ENCODE measurements at places on chromosomes 7 and 10.

GRCh38 chr7:149432121-149432691 lies 28.7 kb downstream of the ZNF777 start:
- DNase-seq, result no peak

- DNase-seq, result no peak
Measured at GRCh38 chr10:79331709-79332108, 15.6 kb upstream of the PPIF start.

GRCh38 chr7:922334-923107 lies 32.0 kb downstream of the ADAP1 start:
- DNase-seq, result no peak

GRCh38 chr10:123287594-123288247 lies 133.5 kb downstream of the BUB3 start:
- DNase-seq, result no peak

- DNase-seq, result no peak
Measured at GRCh38 chr7:123319911-123320310, 120.1 kb upstream of the SLC13A1 start.

- peak; percentile 95 for DNase-seq
Measured at GRCh38 chr7:76359111-76359977, 553 bp upstream of the YWHAG start.

- no peak for DNase-seq
Measured at GRCh38 chr7:81791568-81792518, 22.0 kb upstream of the HGF start.

- DNase-seq, result no peak
Measured at GRCh38 chr10:30555465-30555864, 74.1 kb downstream of the LYZL2 start.

DNA sequence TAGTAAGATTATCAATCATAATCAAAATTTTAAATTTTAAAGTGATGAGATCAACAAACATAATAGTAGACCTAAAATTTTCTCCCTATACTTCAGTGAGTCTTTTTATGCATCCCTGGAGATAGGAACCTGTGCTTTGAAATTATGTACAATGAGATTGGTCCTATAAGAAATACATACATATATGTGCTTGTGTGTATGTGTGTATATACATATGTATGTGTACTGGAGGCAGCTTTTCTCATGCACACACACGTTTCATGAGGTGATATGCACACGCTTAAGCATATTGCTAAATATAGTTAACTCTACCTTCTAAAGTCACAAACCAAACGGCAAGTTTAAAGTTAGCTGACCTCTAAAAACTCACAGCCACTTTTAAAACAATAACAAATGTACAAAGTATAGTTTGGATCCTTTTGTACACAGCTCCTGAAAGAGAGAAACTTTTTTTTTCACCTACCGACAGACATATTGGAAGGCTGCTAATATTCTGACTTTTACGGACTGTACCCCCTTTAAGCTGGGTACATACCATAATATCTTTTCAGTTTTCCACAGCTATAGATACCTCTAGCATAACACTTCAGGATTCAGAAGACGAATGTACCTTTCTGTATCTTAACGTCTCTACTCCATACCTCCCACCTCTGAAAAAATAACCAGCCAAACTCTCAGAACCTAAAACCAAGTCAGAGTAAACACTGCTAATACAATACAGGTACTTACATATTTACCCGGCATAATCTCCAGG lies 3.3 kb downstream of the ITGB1 start:
- DNase-seq, result no peak

DNA sequence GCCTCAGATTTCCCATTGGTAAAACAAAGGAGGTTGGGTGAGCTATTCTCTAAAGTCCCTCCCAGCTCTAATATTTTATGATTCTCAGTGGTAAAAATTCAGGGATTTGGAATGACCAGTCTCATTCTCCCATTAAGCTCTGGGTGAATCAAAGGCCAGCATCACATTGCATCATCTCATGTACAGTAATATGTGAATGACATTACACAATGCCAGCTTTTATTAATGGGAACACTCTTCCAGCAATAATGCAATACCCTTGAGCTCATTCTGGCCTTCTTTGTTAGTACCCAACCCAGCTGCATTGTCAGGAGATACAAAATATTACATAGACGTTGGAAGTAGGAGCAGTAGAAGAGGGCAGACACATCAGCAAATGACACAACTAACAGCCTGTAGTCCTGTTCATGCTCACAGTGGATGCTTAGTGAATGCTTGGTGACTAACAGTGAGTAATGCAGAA lies 100.0 kb upstream of the EGR2 start:
- no peak for DNase-seq

DNA sequence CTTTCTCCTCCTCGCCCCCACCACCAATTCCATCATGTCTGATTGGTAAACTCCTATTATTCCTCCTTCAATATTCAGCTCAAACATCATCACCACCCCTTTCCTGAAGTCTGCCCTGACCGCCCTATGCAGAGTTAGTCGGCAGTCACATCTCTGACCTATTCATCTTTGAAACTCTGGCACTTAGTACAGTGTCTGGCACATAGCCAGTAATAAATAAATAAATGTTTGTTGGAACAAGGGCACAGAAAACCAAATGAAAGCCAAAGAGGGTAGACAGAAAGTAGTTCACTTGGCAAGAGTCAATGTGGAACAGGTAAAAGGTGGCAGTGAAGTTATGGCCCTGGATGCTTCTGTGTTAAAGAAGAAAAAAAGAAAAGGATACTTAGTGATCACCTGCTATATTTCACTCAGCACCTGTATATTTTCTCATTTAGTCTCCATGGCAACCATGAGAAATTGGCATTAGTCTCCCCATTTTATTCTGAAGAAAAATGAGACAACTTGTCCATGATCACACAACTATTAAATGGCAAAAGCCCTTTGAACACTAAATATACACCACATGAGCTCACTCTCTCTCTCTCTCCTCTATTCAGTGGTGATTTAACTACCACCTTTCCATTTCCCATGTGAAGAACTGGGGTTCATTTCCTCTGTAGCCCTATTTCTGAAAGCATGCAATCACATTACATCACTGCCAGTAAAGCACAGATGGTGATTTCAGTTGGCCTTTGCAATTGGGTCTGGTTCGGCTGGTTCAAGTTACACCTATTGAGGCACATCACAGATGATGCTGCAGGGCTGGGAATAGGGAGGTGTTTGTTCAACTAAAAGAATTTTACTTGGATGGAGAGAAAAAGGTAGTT lies 25.3 kb downstream of the CHCHD3 start:
- no peak for DNase-seq

DNA sequence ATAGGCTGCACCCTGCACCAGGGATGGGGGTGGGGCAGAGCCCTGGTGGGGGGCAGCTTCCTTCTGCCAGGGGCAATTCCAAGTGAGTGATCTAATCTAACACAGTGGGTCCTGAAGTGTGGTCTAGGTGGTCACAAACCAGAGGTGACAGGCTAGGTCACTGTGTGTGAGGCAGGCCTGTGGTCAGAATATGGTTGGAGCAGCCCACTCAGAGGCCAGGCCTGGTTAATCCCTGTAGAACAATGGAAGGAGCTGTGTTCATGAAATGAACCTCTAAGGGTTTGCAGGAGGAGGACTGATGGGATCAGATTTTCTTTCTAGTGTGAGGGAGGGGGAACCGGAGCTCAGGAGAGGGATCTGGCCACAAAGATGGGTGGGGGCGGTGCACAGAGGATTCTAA lies 10.0 kb upstream of the TSPAN14 start:
- no peak for DNase-seq

GRCh38 chr10:49183596-49184542 lies 4.3 kb downstream of the TMEM273 start:
- no peak for DNase-seq

- no peak for DNase-seq
Measured at GRCh38 chr10:63712717-63713115, 191.5 kb downstream of the REEP3 start.

DNA sequence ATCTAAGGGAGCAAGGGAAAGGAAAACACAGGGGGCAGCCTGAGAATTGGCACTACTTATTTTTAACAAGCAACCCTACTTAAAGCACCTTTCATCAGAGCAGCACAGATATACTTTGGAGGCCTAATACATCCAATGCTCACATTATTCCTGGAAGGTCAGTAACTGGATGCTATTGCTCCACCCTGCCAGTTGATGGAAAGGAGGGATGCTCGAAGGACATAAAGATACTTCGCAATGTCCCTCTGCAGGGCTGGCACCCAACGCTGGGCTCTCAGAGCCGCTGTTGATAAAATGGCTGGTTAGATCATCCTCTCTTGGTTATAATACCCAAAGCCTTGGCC lies 307.9 kb upstream of the AOAH start:
- no peak for DNase-seq

- DNase-seq, result no peak
Measured at GRCh38 chr10:129641351-129641750, 174.3 kb downstream of the MGMT start.

GRCh38 chr7:156969972-156970420 lies 20.5 kb downstream of the NOM1 start:
- no peak for DNase-seq

DNA sequence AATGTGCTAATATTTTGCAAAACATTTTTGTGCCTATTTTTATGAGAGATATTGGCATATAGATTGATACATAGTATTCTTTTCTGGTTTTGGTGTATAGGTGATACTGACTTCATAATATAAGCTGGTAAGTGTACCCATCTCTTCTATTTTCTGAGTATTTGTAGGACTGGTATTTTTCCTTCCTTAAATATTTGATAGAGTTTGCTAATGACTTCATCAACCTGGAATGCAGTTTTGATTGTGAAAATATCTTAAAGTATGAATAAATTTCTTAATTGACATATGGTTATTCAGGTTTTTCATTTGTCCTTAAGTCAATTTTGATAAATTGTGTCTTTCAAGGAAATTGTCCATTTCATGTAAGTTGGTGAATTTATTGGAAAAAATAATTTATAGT lies 6.1 kb upstream of the SCRN1 start:
- no peak for DNase-seq

Measured in hypothalamus (tissue), 51 donors.